ENCODE measurements at places on chromosomes 6 and 20.

DNA sequence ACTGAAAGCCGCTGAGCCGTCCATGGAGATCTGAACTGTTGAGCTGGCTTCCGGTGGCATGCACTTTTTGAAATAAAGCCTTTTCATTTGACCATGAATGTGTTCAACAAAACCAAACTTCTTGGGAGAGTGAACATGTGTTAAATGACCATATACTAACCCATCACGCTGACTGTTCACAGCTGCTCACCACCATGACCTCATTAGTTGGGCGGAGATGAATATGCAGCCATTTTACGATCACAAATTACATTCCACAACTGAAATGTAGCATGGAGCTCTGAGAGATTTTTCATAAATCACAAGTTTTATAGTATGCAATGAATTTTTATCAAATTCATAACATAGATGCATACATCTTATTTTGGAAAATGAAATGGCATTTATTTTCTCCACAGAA is 4.2 kb downstream of the RAMACL start:
- peak; percentile 51 for DNase-seq

DNA sequence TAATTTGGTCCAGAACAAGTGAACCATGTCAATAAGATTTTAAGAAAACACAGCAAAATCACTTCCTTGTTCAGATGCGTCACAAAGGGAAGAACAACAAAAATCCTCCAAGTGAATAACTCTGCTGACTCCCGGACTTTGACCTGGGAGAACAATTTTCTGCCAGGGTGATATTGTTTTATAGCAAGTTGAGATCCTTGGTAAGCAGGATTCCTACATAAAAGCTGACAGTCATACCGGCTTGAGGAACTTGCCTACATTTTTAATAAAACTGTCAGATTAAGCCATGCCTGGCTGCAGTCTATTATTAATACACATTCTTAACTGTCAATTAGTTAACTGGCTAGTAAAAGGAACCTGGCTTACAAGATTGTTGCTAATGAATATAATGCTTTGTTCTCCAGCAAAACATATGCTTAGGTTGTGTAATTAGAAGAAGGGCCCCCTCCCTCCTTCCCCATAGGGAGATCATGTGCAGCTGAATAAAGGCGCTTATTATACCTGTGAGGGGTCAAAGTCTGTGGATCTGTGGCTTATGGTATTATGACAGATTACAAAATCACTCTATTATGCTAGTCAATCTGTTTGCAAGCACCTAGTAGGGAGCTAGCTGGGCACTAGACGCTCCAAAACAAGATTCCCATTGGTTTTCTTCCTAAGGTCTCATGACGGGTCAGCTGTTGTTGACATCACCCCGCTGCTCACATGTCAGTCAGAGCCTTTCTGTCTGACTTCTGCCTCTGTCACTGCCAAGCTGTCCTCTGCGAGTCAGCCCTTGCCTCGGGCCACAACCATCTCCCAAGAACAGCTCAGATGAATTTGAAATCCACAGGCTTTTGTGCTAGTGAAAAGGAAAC is 44.6 kb upstream of the SEC63 start:
- DNase-seq: peak; percentile 39

- no peak for DNase-seq
Observed at GRCh38 chr6:145865175-145865574, 50.6 kb upstream of the FBXO30 start.

DNA sequence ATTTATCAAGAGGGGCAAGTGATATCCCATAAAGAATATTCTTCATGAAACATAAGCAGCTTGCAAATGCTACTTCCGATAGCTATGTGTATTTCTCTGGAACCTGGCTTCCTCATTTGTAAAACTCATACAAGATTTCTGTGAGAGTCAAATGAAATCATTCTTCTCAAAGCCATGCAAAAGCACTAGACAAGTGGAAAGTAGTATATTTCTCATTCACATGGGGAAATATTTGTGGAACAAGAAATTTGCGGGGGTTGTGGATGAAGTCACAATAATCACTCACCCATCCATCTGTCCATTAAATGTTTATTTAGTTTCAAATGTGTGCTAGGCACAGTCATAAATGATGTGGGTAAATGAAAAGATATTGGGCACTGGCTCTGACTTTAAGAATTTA is 150.5 kb downstream of the IPCEF1 start:
- no peak for DNase-seq

GRCh38 chr20:61674121-61674520 is 391.6 kb downstream of the TAF4 start:
- no peak for DNase-seq

DNA sequence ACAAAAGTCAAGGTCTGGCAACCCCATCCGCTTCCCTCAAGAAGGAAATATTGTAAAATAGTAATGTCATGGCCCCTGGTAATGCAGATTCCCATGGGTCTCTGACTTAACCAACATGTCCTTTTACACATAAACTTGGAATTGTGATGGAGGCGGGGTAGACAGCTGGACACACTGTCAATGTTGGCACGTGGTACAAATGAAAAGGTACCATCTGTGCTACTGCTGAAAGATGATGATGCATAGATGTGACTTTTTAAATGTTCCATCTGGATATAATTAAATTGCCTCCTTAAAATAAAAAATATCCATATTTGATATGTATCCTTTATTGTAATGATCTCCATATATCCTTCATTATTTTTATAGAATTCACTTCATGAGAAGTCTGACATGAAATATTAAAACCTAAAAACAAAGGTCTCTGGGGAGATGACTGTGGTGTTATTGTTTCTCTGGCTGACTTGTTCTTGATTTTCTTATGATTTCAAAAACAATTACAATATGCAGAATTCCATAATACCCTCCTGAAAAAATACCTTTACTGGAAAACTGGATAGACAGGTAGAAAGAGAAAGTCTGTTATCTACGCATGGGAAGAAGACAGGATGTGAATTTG is 104.5 kb downstream of the MKKS start:
- DNase-seq: no peak

DNA sequence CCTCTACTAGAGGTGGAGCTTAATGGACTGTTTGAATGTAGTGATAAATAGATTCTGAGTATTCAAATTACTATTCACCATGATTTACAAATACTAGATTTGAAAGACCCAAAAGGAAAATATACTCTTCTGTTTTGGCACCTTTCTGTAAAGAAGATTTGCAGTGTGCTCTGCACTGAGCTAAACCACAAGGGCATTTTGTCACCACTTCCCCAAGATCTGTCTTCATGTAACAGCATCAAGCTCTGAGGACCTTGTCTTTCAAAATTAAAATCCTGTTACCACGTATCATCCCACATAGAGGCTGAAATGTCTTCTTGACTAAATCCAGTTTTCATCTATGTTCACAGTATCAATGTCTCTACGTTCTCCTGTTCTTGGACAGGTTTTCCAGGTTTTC is 3.3 kb upstream of the PGK2 start:
- DNase-seq: no peak

- no peak for DNase-seq
Observed at GRCh38 chr20:51404297-51405060, 138.0 kb downstream of the NFATC2 start.

DNA sequence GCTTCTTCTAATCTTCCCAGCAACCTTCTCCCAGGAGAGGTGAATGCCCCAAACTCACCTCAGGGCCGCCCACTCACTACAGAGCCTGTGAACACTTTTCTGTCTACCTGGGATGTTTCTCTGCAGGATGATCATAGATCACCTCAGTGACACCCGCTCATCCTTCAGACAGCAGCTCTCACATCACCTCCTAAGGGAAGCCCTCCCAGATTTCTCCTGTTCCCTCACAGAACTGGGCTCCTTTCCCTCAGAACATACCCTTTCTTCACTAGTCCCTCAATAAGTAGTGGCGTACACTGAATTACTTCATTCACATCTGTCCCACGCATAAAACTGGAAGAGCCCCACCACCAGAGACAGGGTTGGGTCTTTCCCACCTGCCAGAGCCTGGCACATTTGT is 57.8 kb downstream of the CDK5RAP1 start:
- no peak for DNase-seq

Measured in right hindlimb (tissue), 1 donor.